ENCODE measurements at places on chromosomes 5 and 9.

DNA sequence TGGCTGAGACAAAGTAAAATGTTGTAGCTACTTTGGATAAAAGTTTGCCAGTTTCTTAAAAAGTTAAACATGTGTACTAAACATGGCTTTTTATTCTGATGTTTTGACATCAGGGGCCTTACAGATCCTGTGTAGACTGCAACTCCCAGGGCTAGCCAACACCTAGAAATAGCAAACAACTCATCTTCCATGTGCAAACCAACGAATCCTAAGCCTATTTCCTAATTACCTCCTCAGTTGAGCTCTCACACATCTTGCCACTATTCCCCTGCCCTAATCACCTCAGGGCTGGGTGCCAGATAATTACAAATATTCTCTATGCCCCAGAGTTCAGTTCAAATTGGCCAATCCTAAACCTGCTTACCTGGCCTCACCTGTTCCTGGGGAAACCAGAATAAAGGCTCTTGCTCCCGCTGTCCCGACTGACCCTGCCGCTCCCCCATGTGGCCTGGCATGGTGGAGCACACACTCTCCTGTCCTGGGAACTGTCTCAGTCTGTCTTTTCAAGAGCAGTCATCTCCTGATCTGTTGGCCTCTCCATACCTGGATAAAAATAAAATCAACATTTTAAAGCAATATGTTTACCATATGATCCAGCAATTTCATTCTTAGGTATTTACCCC lies 37.1 kb upstream of the FAM169A start:
- no peak for DNase-seq

DNA sequence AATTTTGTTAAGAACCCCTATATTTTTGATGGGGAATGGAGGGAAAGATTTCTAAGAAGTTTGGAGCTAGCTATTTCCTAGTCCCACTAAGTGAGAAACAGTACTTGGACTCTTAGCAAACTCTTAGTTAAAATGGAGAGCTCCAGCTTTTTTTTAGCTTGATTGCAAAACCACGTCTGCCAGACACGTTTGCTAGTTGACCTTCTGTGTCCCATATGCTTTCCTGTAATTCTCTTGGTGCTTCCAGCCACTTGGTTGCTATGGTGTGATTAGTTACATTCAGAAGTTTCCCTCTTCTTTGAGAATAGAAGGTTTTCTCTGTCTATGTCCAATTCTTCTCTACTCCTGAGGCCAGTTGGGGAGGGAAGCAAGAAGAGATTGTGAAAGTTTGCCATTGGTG lies 417.0 kb upstream of the TLE4 start:
- DNase-seq = no peak

DNA sequence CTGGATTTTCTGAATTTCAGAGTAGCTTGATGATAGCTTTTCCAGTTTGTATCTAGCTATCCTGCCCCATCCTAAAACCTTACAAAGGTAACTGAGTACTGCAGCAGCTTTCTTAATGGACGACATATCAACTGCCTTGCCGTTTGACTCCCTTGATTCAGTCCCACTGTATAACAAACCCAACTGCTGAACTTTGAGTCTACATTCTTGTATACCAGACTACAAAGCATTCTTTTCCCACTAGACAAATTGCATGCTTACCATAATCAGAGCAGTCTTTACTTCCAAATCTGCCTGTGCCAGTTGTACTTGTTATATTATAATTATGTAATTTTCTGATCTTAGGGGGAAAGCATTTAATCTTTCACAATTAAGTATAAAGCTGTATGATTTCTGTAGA lies 47.3 kb downstream of the ANKRD31 start:
- no peak for DNase-seq

GRCh38 chr5:152282331-152282730 lies 122.7 kb downstream of the NMUR2 start:
- DNase-seq = no peak

DNA sequence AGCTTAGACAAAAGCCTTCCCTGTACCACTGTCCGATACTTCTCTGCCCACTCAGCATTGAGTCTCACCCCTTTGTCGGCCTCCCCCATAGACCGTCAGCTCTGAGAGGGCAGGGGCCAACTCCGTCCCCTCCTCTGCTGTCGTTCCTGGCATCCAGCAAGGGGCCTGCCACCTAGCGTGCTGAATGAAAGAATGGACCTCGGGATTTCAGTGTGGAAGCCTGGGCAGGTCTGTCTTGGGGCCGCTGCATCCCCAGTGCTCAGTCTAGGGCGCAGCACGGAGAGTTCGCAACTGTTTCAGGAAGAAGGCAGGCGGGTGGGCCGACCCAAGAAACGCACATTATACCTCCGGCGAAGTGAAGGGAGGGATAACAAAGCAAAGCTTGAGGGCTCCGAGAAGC lies 1.5 kb upstream of the TOR1B start:
- no peak for DNase-seq

DNA sequence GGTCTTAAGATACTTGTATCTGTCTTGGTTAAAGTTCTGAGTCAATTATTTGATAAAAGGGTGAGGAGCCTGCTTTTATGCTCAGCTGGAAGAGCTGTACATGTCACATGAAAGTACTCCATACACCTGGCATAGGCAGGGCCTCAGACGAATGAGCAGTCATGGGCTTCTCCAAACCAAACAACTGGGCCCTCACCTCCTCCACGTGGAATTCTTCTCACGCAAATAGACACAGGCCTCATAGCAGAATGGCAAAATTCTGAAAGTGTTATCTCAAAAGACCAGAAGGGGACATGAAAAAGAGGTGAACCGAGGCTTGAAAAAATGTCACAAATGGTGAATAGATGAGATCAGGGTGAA lies 48.6 kb downstream of the FAM240B start:
- no peak for DNase-seq

GRCh38 chr9:79023134-79023580 lies 548.6 kb upstream of the TLE4 start:
- no peak for DNase-seq

GRCh38 chr9:131727184-131727759 lies 12.6 kb downstream of the RAPGEF1 start:
- DNase-seq = no peak

DNA sequence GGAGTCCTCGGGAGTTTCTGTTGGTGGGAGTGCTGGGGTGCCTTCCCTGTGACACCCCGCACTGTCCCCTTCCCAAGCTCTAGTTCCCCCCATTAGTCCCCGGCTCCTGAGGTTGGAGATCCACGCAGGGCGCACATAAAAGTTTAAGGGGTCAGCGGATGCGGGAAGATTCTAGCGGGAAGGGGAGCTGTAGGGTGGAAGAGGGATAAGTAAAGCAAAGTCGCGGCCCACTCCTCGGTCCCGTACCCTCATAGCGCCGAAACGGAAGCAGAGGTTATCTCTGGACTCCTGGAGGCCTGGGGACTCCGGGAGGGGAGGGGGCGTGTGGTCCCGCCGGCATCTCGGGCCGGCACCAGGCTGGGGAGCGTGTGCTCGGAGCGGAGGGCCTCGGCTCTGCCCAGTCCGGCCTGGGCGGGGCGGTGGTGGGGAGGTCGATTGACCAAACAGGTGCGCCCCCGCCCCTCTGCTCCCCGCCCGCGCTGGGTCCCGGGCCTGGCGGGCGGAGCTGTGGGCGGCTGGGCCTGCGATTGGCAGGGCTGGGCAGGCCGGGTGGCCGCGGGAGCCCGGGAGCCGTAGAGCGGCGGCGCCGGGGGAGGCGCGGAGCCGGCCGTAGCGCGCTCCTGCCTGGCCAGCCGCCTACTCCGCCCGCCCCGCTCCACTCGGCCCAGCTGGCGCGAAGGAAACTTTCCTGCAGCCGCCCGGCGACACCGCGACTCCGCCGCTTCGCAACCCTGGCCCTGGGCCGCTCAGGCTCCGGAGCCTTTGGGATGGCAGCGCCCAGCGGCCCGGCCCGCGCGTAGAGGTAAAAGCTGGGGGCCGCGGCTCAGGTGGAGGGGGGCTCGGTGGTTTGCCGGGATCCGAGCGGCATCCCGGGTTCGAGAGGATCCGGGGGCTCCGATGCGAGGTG lies 52.2 kb upstream of the DAB2IP start:
- DNase-seq = no peak

- DNase-seq = no peak
Observed at GRCh38 chr5:50697739-50698138, 31.3 kb downstream of the PARP8 start.

- DNase-seq = no peak
Observed at GRCh38 chr5:73066466-73066865, 53.9 kb upstream of the TMEM171 start.

GRCh38 chr5:2200261-2200950 lies 317.7 kb upstream of the IRX4 start:
- no peak for DNase-seq

GRCh38 chr9:97535771-97536170 lies 34.3 kb downstream of the TMOD1 start:
- DNase-seq = no peak

GRCh38 chr9:110842986-110843385 lies 174.4 kb downstream of the MUSK start:
- DNase-seq = no peak

DNA sequence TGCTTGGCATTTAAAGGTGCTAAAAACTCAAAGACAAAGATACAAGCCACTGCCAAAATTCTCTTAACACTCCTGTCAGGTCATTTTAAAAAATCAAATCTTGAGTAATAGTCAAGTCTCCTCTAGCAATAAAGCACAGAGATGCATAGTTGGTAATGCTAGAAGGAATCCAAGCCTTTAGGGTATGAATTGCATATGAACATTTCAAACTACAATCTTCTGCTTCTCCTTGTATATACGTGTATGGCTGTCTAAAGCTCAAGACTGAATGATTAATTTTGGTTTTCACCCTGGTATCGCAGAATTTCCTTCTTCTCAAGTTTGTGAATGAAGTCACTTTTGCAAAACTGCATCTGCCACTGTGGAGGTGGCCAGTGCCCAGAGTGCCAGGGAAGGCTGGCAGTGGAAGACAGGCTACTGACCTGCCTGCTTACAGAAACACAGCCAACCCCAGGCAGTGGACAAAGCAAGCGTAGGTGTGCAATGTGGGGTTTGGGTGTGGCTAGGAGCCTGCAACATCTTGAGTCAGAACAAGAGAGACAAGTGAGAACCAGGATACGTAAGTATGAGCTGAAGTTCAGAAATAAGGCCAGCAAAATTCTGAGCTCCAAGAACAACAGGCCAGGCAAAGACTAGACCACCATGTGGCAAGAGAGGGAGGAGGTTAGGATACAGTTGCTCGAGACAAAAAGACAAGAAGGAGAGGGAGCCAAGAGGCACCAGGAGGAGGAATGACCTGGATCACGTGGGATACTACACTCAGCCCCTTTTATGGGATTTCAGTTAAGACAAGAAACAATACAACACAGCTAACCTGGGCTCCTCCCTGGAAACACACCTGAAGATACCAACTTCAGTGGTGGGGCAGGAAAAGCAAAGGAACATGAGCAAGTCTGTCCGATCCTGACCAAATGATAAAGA lies 22.6 kb downstream of the MYO10 start:
- no peak for DNase-seq

DNA sequence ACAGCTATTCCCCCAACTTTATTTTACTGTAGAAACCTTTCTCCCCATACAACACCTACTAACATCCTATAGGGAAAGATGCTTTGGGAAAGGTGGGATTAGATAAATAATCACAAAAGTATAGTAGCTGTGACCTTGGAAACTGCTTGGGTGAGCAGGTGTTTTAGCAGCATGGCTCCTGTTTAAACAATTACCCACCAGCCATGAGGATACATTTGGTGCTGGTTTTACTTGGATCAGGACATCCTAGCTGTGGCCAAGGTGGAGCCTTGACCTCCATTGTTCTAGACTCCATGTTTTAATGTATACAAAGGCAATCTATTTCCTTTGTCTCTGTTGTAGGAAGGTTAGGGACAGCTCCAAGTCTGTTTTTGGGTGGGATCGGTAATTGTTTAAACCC lies 56.8 kb upstream of the ALDH1B1 start:
- no peak for DNase-seq

GRCh38 chr9:68668127-68668526 lies 36.9 kb upstream of the PIP5K1B start:
- DNase-seq = no peak

DNA sequence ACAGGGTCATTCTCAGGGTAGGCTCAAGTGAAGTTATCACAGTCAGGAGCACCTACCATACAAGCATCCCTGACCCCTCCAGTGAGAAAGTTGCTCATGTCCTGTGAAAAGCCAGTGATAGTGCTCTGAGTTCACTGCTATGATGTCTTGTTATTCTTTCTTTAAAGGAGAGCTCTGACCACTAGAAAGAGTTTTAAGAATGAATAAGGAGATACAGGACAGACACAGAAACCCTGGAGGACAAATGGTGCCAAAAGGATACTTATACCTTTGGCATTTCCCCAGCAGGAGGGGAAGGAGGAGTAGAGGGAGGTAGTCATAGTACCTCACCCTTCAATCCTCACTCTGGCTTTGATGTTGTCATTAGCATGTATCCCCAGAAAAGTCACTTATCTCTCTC lies 84.0 kb upstream of the AGXT2 start:
- no peak for DNase-seq

DNA sequence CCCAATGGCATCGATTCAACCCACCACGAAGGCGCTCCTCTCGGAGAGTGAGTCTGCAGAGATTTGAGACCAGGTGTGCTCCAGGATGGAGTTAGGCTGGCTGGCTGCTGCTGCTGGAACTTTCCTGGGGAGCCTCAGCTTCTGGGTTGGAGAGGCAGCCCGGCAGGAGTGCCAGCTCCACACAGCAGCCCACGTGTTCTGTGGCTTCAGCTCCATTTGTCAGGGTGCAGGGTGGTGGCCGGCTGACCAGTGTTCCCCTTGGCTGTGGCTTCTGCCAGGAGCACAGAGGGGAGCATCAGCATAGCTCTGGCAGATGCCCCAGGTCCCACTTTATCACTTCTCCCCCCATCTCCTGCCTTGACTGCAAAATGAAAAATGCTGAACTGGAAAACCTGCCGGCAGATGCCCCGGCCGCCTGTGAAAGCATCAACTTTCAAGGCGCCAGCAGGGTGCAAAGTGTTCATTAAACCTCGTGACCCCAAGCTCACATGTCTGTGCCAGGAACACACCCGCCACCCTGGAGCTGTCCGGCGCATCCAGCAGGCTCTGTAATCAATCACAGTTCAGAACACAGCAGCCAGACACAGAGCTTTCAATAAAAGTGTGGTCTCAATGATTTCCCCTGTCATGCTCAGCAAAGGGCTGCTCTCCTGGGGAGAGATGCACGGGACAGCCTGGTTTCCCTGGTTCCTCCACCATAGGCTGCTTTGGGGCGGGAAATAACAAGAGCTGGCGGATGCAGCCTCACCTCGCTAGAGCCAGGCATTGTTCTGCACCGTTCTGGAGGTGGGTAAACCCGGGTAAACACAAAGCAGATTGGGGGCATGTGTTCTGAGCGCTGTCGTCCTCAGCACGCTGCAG lies 53.2 kb downstream of the TRIP13 start:
- no peak for DNase-seq

Measured in effector CD4-positive, alpha-beta T cell (primary cell).